Activated CD8-positive, alpha-beta T cell treated with anti-CD3 and anti-CD28 coated beads, Interleukin-2, amount 10 ng/mL, durations not matched to agents 7 days and 5 days (primary cell): ENCODE measurements at places on chromosomes 7 and 10. TPM values are rescaled to one million over a fixed set of nuclear protein-coding genes. Genes with fewer than 3 reads are reported as not detected.

Gene UCN3
- not detected for total RNA-seq

Gene ERVW-1
- not detected for total RNA-seq

Gene LDB3
- not detected for total RNA-seq

Gene ANKRD61
- total RNA-seq, result 0.29 TPM

Gene SLC4A2
- total RNA-seq, result 107 TPM

Gene ANKRD2
- 0.26 TPM for total RNA-seq

Gene ABCC2
- total RNA-seq, result 0.97 TPM

Gene RELN
- total RNA-seq, result not detected

Gene BTBD16
- total RNA-seq, result not detected

Gene PITX3
- total RNA-seq, result not detected

Gene DYDC2
- total RNA-seq, result not detected

Gene NSUN5
- 53.6 TPM for total RNA-seq

Gene MYO1G
- 453 TPM for total RNA-seq

Gene TACC2
- not detected for total RNA-seq

Gene TRIM50
- not detected for total RNA-seq
